Nucleus accumbens (tissue), 56 donors: ENCODE measurements at places on chromosomes 6 and 20.

- DNase-seq, result no peak
These were observed 16.3 kb upstream of the CST9L start for GRCh38 chr20:23584434-23585199.

GRCh38 chr6:132907914-132908313 is 93.5 kb downstream of the RPS12 start:
- DNase-seq, result no peak

DNA sequence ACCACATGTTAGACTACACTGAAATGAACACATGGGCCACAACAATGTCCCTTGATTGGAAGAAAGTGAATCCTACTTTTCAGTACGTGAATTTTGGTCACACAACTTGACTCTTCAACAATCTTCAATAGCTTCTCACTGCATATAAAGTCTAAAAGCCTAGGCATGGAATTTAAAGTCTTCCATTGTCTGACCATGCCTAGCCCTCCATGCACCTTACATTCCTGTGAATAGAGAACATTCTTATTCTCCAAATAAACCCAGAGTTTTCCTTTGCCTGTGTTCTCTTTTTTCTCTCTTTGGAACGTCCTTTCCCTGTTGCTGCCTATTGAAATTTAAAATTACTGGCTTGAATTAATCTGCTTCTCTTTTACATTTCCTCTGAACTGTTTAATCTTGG is 207.5 kb downstream of the ASCC3 start:
- no peak for DNase-seq

DNA sequence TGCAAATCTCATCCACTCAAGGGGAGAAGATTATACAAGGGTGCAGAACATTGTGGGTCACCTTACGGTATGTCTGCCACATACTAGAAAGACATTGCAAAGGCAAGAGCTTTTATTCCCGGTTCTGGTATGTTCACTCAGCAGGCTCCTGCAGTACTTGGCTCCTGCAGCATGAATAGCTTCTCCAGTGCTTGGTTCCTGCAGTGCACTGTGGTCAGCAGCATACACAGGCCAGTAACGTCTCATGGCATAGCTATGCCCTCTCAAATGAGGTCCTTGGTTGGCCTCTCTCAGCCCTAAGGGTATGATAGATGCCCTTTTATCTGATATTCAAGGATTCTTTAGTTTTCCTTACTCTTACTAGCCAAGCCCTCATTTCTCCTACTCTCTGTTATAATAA is 12.6 kb downstream of the TCP11 start:
- no peak for DNase-seq

- no peak for DNase-seq
These were observed 83.8 kb downstream of the UST start for GRCh38 chr6:148830614-148831013.

DNA sequence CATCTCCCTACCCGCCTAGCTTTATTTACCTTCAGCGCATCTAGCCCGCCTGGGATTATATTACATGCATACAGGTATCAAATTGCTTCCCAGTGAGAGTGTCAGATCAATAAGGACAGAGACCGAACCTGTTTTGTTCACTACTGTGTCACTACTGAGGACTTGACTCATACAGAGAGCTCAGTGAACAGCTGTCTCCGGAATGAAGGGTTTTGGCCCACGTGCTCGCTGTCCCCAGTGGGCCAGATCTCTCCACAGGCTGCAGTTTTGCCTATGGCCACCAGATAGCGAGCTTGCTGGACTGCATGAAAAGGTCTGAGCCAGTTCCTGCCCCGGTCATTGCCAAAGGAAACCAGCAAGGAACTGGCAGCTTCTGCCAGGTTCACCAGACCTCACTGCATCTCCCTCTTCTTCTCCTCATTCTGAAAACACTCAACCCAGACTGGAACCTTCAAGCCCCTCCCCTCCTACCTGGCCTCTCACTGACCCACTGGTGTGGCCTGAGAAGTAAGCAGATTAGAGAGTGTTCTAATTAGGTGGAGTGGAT is 150.8 kb downstream of the ZMYND8 start:
- DNase-seq, result no peak

- DNase-seq, result no peak
These were observed 73.8 kb downstream of the TSHZ2 start for GRCh38 chr20:53045941-53046340.
